Erythroblast (primary cell): ENCODE measurements at places on chromosomes 2 and 18.

DNA sequence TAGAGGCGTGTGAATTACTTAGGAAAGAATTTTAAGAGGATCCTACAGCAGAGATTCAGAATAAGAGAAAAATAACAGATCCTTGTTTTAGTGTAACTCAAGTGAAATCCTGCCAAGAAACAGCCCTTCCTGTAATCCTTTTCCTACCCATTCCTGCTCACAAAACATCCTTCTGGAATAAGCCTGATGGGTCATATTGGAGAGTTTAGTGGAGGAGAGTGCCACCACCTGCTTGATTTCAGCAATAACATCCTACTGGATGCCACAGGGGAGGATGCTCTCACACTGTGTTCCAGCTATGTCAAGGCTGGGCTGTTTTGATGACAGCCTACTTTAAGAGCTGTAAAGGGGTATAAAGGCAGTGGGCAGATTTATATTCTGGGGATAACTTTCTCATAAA lies 54.8 kb upstream of the CCDC178 start:
- DNase-seq: peak; percentile 66

DNA sequence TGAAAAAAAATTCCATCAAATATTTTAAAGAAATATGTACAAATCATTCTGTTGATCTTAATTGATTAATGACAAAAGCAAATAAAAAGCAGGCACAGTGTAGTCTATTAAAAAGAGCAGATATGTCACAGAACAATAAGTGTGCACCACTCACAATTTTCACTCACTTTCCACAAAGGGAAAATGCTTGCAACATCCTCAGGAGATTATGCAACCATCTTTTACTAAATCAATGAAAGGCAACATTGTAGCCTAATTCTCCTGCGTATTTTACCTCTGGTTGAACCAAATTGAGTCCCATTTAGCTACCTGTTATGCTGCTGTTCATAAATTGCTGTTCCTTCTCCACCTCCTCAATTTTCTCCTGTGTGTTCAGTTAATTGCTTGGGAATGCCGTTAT lies 1346.8 kb upstream of the PIK3C3 start:
- DNase-seq: no peak

GRCh38 chr2:2623939-2624338 lies 292.9 kb upstream of the MYT1L start:
- DNase-seq: no peak

DNA sequence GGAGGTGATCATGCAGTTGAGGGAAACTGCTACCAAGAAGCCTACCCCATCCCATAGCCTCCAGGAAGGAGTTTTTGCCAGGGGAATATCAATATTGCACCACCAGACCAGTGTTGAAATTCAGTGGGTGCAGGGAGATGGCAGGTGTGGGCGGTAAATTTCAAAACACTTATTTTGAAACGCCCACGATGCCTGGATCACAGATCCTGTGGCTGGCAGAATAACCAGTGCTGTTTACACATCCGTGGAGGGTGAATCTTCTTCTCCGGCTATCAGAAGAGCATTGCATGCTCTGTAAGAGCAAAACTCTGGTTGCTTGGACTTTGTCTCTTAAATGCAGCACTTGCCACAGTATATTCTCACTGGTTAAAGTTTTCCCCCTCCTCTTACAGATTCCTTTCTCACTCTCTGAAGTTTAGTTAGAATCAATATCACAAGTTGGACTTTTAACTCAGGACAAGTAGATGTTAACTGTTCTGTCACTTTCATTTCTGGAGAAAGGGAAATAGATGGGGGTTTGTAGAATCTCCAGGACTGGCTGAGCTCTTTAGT lies 70.5 kb upstream of the ZCCHC2 start:
- peak; percentile 48 for DNase-seq

- no peak for DNase-seq
Observed at GRCh38 chr2:208999911-209000310, 423.9 kb upstream of the MAP2 start.

DNA sequence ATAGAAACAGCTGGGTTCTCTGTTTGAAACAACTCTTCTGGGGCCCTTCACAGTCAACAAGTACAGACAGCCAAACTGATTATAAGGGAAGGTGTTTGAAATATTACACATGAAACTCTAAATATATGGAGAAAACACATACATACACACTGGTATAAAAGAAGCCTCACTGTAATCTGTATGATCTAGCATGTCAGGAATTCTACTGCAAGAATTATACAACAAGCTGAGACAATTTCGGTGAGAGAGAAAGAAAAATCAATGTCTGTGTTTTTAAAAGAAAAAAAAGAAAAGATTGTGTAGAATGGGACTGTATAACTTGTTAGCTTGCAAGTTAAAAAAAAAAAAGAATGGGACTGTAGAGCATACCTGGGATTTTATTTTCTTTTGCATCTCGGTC lies 26.3 kb downstream of the IRS1 start:
- no peak for DNase-seq

DNA sequence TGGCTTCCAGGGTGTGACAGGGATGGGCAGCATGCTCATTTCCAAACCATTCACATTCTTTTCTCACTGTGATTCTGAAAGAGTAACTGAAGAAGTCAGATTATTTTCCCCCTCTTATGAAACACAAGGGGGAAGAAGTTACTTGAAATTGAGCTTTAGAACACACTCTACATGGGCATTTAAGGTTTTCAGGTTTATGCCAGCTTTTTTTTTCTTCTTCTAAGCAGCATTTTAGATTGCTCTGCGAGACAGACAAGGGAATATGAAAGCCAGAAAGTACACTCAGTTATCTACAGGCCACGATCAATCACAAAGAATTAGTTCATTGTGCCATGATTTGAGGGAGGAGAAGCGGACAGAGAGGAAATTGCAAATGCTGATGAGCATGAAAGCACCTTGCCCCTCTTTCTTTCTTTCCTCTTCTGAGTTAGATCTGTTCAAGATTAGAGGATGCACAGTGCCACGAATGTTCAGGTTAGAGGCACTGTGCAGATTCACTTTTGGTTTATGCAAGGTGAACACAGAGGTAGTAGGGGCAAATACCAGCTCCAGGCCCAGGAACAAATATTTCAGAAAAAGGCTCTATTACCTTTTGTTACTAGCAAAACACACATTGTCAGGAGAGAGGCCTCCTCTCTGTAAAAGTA lies 49.2 kb downstream of the CXCR4 start:
- DNase-seq: no peak
